G401 (cell line): ENCODE measurements at places on chromosomes 5 and 9. TPM values are rescaled to one million over a fixed set of nuclear protein-coding genes. Genes with fewer than 3 reads are reported as not detected.

PCDHA5 gene
- under 0.01 and 0.31 TPM in 2 replicates for total RNA-seq

- DNase-seq = peak; percentile 63
Measured at GRCh38 chr9:136695955-136696354, 8.7 kb upstream of the AGPAT2 start.

DNA sequence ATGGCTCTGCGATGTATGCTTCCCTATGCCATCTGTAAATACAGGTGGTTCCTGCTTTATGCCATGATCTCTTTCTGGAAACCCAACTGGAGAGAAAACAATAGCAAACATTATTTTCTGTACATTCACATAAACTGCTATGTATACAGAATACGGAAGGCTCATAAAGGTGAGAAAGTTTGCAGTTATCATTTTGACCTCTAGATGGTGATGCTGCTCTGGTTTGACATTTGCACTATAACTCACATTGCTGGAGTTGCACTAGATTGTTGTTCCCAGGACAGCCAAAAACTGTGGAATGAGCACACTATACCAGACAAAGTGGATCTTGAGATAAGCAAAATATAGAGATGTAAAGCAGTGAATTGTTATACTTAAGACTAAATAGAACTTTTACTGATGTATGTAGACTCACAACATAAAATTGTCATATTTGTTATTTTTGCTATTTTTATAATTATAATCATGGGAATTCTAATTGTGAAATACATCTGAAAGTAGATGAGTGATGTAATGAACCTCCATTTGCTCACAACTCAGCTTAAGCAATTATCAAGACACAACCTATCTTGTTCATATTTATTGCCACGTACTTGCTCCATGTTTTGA is 246.5 kb downstream of the PTPRD start:
- peak; percentile 27 for DNase-seq

GRCh38 chr5:72015103-72015548 is 92.1 kb upstream of the MAP1B start:
- peak; percentile 87 for DNase-seq

DNA sequence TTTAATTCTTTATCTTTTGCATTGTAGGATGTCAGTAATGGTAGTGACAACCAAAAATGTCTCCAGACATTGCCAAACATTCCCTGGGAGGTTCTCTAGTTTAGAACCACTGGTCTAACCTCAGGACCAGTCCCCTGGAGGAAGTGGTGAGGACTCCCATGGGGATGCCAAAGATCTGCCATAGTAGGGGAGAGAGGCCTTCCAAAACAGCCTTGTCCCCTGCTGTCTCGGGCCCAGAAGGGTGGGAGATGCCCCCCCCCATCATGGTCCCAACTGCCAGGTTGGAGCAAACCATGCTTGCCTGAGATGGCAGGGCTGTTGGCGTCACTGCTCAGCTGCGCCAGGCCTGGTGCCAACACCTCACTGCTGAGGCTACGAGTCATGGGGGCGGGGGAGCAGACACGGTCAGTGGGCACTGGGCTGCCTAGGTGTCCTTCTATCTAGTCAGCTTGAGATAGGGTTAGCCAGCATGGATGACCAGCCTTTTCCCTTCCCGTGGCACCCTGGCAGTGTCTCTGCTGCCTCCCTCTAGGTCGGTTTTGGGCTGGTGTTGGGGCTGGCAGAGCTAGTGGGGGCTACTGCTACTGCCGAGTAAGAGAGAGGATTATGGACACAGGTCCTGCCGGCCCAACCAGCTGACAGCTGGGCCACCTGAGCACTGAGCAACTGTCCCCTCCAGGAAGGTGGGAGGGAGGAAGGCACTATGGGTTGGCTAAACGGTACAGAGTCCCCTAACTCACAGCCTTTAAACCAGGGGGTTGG is 8.3 kb upstream of the CXXC5 start:
- peak; percentile 61 for DNase-seq

PCDH12 gene
- not detected in 2 replicates for total RNA-seq

GRCh38 chr5:177359451-177359851 is 1.7 kb downstream of the RGS14 start:
- DNase-seq = no peak

- no peak for DNase-seq
Measured at GRCh38 chr5:174222891-174223290, 177.4 kb downstream of the NSG2 start.

- no peak for DNase-seq
Measured at GRCh38 chr5:151905557-151905961, 19.1 kb downstream of the GLRA1 start.

GRCh38 chr9:108134486-108135128 is 645.0 kb upstream of the KLF4 start:
- no peak for DNase-seq

DNA sequence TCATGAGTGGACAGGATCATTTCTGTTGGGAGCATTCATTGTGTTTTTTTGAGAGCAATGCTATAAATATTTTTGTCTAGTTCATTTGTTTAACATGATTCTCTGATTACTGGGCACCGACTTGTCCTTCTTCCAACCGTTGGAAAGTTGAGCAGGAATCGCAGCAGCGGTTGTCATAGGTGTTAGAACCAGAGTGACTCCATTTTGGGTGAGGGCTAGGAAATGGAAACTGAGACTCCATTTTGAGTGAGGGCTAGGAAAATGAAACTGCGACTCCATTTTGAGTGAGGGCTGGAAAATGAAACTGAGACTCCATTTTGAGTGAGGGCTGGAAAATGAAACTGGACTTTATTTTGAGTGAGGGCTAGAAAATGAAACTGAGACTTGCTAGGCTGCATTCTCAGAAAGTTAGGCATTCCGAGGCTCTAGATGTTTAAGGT is 100.6 kb downstream of the ICE1 start:
- DNase-seq = no peak

- DNase-seq = no peak
Measured at GRCh38 chr9:131926360-131926922, 153.2 kb downstream of the MED27 start.

DNA sequence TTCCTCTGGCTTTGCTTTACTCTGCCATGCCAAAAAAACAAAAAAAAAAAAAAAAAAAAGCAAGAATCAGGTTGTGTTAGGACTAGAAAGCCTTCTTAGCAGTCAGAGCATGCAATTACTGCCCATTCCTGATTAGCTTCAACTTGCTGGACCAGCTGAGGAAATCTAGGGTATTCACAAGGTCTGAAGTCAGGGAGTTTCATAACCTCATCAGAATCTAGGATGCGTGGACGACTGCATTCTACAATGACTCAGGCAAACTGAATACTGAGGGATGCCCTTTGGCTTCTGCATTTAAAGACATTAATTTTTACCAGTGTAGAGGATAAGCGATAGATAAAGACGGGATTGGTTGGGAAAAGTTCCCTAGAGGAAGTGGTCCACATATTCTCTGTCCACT is 39.2 kb upstream of the SHOC1 start:
- no peak for DNase-seq

- peak; percentile 87 for DNase-seq
Measured at GRCh38 chr9:2241461-2241835, 226.3 kb downstream of the SMARCA2 start.

LRRC70 gene
- 0.51 TPM in 1 of 2 replicates, not detected in the other for total RNA-seq

DNA sequence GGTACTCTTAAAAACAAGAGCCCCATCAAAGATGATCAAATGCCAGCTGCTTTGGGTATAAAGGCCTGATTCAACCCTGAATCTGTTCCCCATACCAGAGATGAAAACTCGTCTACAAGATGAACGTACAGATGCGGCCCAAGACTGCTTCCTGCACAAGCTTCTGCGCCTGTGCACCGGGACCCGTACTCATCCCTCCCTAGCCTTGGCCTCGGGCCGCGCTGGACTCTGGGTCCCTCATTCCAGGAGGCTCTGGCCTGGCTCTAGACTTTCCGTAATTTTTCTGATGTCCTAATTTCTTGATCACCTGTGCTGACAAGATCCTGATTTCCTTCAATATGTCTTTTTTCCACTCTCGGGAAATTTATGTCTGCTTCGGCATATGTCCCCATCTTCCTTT is 612.3 kb downstream of the BNC2 start:
- DNase-seq = no peak

- DNase-seq = no peak
Measured at GRCh38 chr9:114396558-114397218, 8.9 kb upstream of the AKNA start.

DNA sequence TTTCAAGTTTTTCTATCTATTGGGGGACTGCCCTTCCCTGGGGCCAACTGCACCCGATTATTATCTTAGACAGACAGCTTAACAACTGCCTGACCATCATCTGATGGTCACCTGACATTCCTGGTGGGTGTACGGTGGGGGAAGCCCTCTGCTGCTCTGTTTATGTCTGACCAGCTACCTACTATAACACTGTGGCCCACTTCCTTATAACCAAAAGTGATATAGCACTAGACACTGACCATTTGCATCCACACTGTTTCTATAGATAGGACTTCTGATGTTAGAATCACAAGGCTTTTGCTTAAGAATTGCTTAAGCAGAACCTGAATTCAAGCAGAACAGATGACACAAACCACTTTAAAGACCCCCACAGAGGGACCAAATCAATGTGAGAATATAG is 110.5 kb upstream of the RAI14 start:
- no peak for DNase-seq

GRCh38 chr9:122179054-122179689 is 19.5 kb downstream of the MORN5 start:
- DNase-seq = no peak

ZNF300 gene
- not detected in 2 replicates for total RNA-seq

DNA sequence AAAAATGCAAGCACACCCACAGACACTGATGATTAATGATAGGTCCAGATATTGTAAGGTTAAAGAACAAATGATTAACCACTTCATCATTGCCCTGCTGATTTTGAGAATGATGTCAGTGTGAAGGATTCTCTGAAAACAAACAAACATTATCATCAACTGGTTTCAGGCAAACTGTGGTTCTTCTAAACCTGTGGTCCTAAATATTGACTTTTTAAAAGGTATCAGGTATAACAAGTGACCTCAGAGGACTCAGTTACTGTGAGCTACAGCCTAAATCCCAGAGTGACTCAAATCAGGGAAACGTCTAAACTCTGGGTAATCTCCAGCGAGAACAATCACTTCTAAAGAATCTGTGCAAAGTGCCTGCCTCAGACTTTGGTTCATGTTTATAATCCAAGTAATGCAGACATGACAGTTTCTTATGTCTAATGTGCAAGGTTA is 172.3 kb upstream of the CDH6 start:
- no peak for DNase-seq

BTNL8 gene
- total RNA-seq = not detected in 2 replicates

ZBED3 gene
- 3.0 and 10.9 TPM in 2 replicates for total RNA-seq
